Amygdala (tissue), 56 donors: ENCODE measurements at places on chromosomes 1 and 21.

GRCh38 chr1:163163163-163163562, 39.6 kb downstream of the RGS5 start:
- no peak for DNase-seq

DNA sequence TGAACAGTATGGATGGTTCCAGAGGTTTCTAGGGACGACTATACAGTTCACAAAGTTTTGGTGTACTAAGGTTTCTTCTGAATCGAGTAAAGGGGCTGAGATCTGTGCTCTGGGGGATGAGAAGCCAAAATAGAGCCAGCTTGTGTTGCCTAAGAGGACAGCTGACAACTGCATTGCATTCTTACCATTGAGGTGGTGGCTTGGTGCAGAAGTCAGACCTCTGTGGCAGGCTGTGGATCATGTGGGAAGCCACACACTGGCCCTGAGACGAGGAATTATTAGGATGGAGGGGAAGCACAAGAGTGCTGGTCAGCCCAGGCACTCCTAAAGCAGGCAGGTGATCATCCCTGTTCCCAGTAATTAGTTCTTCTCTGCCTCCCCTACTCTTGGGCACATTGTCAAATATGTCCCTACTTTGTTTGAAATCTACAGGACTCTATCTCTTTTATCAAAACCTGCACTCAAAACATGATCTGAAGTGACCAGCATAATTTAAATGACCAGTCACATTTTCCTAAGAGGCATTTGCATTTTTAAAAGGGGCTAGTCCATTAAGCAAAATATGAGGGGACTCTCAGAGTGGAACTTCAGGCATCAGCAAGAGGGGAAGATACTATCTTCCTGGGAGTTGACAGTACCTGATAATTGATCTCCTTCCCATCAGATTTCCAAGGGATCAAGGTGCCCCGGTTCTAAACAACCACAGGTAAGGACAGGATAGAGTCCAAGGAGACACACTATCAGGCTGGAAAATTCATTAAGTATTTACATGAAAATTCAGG, at the start of gene FCRLB:
TSS of gene FCRLB (plus strand) at position 589 of the 782 bp plus-strand sequence. CDS start 1,129 bp downstream, outside the sequence.
- DNase-seq, result no peak

GRCh38 chr1:190022709-190023108, 455.0 kb downstream of the BRINP3 start:
- no peak for DNase-seq

- DNase-seq, result no peak
These were observed 20.7 kb downstream of the PHC2 start for GRCh38 chr1:33410091-33410701.

DNA sequence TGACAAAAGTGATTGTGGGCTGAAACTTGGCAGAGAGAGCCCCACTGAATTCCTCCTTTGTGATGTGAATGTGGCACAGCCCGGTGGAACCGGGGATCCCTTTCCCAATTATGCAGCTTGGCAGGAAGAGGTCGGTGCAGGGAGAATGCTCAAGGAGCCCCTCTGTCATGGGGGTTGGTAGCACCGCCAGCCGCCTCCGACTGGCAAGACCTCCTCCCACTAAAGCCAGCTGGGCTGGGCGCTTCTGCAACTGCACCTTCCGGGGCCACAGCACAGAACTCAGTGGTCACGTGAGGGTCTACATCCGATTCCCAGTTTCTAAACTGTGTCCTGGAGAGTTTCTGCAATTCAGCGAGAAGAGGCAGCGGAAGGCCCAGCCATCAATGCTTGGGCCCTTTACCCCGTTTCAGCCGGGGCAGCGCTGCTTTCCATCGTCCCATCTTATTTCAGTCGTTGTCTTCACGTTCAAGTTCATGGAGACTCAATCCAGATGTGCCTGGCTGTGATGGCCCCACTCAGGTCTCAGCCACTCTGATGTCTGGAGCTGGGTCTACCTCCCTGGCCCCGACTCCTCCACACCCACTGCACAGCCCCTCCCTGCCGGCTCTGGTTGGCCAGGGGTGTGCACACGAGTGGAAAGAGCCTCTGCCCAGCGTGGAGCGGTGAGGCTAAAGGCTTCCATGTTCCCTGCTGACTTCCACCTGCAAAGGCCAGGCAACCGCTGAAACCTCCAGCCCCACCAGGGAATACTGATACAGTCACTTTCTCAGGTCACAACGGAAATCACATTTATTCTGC, 39.8 kb upstream of the FHAD1 start:
- peak; percentile 29 for DNase-seq

- DNase-seq, result no peak
These were observed 18.1 kb downstream of the USP48 start for GRCh38 chr1:21764615-21765423.

GRCh38 chr1:66271216-66271903, 262.6 kb upstream of the SGIP1 start:
- peak; percentile 23 for DNase-seq

- DNase-seq, result no peak
These were observed 13.4 kb upstream of the ACBD3 start for GRCh38 chr1:226199971-226200370.

GRCh38 chr21:42063191-42063570, 7.9 kb upstream of the UMODL1 start:
- DNase-seq, result no peak

GRCh38 chr1:62905309-62905708, 121.4 kb downstream of the ATG4C start:
- no peak for DNase-seq

GRCh38 chr1:21665711-21666575, 3.2 kb downstream of the RAP1GAP start:
- DNase-seq, result no peak

GRCh38 chr1:6045110-6045502, 582 bp upstream of the KCNAB2 start:
- no peak for DNase-seq

- no peak for DNase-seq
These were observed 12.9 kb upstream of the LELP1 start for GRCh38 chr1:153190373-153190772.
